ENCODE measurements at places on chromosomes 5 and 9.
A peak's percentile ranks its signal among the peaks of the same experiment; 100 is the strongest.

- DNase-seq: peak; percentile 27
Measured at GRCh38 chr5:109690975-109691574, 1.3 kb downstream of the MAN2A1 start.

DNA sequence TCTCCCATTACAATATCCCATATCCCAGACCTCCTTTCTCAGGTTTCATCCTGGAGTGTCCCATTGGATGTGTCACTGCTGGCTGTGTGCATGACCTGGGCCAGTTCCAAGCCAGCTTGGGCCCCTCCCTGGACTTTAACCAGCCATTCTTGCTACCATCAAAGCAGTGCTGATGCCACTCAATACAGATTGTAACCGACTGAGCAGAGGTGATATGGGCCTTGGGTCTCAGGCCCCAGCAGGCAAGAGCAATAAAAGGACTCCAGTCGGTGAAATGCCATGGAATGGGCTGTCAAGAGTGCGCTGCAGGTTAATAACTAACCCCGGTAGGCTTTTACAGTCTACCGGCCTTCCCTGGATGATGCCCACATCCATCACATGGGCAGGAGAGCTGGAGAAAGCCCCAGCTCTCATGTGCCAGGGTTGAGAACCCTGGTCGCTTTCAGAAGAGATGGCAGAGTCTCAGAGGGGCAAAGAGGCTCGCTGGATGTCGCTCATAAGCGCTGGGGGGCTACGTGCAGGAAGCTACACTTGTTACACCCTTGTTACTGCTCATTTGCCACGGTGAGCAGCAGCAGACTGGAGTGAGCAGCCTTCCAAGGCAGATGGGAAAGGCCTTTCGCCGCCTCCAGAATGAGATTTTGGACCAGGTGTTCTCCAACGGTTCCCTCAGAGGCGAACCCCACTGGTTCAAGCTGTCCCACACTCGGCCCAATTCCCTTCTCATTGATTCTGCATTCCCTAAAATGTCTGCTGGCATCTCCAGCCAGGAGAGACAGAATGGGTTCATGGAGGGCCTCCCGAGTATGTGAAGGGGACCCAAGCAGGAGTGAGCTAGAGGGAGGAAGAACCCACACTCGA is 13.2 kb downstream of the EPB41L4B start:
- no peak for DNase-seq

DNA sequence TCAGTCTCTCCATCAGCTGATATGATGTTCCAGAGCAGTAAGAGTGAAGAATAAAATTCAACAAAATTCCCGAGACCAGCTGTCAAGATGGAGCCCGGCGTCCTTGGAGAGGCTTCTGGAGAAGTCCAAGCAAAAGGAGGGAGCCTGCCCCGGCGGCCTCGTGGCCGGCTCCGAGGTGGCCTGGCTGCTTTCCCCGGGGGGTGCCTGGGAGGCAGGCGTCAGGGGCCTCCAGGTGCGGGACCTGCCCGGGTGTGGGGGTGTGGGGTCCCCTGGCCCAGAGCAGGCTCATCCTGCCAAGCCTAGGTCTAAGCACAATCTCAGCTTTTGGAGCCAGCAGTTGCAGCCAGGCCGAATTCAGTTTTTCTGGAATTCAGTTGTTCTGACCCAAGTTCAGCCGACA is 122.6 kb upstream of the IQGAP2 start:
- no peak for DNase-seq

GRCh38 chr9:35906923-35907699 is 1.1 kb downstream of the HRCT1 start:
- no peak for DNase-seq

DNA sequence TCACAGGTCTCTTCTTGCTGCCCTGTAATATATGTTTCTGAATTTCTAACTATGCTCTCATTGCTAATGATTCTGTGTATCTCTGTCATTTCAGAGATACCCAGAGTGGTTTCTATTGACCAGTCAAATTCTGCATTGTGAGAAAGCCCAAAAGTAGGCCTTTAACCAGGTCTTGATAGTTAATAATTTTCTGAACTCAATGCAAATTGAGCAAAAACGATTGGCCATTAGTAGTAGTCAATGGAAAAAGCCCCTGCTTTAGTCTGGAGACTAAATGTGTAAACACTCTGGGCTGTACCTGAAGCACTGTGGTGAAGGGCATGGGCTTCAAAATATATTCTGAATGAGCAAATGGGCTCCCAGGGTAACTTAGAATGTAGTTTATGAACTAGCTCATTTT is 307.6 kb downstream of the ARL15 start:
- DNase-seq: no peak

- DNase-seq: no peak
Measured at GRCh38 chr5:14417792-14418765, 163.5 kb upstream of the OTULINL start.

DNA sequence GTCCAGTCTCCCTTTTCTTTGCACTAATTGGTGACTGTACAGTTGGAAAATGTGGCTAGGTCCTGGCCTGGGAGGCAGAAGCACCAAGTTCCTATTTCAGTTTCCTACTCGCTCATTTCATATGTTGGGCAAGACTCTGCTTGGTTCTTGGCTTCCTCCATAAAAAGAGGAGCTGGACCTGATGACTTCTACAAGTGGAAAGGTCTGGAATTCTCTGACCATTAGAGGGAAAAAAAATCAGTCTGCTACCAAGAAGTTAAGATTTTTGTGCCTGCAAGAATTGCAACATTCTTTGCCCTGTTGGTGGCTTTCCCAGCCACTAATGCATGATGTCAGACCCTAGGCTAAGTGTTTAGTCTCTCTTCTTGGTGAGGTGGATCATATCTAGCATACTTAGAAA is 91.5 kb downstream of the WDR41 start:
- no peak for DNase-seq

- DNase-seq: no peak
Measured at GRCh38 chr5:5795074-5795771, 372.7 kb downstream of the ICE1 start.

DNA sequence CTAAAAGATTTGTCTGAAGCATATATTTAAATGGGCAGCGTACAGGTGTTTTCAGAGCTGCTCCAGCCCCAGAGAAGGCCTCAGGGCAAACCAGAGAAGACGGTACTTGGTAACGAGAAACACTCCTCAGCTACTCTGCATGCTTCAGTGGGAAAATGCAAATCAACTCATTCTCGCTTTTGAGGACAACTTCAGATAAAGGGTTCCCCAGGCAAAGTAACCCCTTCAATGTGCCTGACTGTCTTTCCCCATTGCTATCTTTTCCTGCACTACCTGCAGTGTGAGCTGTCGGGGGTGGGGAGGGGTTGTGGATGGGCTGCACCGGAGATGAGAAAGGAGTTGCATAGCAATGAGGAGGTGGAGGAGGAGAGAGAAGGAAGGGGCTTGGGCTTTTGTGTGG is 339.7 kb upstream of the CLINT1 start:
- DNase-seq: no peak

GRCh38 chr5:150700246-150700593 is 642 bp downstream of the RBM22 start:
- DNase-seq: no peak

GRCh38 chr9:127783111-127784008 is 2.5 kb upstream of the CDK9 start:
- DNase-seq: no peak

GRCh38 chr9:133876836-133877235 is 115.3 kb downstream of the VAV2 start:
- DNase-seq: no peak

DNA sequence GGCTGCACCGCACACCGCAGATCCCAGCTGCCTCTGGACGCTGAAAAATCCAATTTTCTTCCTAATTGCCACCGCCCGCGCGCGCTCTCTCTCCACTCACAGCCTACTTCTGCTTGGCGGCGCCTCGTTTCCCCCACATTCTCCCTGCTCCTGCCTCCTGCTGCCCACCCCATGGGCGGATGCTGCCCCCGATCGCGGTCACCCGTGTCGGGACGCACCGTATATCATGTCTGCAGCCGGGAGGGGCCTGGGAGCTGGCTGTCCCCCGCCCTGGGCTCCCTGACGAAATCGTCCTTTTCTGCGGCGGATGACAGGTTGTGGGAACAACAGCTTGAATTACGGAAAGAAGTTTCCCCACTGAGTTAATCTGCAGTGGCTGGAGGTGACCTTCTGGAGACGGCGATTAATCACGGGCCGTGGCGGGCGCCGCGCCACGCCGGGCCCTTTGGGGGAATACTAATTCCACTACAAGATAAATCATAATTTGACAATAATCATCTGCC is 36.3 kb upstream of the PSD2 start:
- DNase-seq: no peak

DNA sequence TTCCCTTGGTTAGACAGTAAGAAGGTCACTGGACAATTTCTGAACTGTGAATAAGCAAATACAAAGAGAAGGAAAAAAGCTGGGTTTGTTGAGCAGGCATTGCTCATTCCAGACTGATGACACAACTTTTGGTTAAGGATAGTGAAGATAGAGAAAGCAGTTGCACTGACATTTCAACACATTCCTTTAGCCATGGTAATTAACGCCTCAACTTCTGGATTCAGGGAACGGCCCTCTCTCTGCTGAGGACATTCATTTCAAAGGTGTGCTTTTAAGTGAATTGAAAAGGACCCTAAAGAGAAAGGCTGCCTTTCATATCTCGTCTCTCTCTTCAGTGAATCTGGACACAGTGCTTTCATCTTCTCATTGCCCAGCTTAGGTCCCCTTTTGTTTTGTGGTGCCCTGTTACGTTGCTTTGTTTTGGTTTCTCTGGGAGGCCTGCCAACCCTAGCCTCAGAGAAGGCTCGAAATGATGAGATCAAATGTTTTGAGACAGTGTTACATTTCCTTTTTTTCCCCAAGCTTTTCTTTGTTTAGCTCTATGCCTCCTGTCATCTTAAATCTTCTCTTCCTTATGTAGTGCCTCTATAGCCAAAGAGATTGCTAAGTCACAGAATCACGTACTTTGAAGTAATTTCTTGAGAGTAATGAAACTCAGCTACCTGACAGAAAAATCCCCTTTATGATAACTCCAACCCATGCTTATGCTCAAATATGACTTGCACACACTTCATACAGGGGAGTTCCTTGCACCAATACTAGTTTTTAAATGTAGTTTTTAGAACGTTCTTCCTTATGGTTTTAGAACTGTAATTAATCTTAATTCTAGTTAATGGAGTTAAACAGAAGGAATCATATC is 94.4 kb upstream of the IFNE start:
- DNase-seq: no peak

GRCh38 chr5:82975812-82976211 is 101.4 kb downstream of the TMEM167A start:
- DNase-seq: no peak

DNA sequence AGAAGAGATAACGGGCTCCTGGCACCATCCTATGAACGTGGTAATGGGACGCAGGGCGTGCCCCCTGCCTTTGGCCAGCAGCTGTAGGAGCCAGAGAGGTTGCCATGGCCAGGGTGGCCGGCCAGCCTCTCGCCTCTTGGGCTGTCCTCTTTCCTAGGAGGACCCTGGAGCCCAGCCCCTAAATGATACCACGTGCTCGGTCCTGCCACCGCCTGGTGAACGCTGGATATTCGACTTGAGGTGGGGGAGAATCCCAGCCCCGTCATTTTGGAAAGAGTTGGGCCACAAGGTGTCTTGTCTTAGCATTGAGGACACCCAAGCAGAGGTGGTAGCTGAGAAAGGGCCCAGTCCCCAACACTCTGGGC is 391 bp upstream of the NRG2 start:
- DNase-seq: no peak

DNA sequence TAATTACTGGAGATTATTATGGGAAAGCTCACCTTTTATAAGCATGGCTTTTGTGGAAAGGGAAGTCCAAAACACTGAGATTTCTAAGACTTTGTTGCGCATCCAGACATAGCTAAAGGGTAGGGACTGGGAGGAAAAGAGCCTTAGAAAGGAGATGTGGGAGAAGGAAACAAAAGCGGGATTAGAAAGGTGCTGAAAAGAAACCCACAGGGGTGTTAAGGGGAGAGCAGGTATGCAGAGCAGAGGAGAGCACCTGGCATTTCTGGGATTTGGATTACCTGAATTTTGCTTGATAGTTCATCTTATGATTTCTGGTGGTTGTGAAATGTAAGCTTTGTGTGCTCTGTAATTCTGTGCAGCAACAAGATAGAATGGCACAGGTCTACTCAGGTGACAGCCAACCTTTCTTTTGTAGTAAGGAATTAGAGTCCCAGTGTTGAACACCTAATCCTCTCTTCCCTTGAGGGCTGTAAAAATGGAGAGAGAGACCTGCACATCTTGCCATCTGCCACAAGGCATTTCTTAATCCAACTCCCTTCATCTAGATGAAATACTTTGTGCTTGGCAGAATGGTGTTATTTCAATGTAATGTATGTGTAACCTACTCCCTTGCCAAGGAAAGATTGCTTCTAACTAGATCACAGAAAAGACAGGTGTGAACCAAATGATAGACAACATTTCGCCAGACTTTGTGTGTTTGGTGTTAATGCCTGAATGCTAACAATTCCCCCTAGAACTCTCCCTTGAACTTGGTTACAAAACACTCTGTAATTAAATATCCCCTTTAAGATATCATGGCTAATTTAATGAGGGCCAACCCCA is 47.4 kb downstream of the ATPSCKMT start:
- DNase-seq: no peak
